CD4-positive, alpha-beta memory T cell (primary cell): ENCODE measurements at places on chromosomes 7 and 10. TPM values are rescaled to one million over a fixed set of nuclear protein-coding genes. Genes with fewer than 3 reads are reported as not detected.

DNA sequence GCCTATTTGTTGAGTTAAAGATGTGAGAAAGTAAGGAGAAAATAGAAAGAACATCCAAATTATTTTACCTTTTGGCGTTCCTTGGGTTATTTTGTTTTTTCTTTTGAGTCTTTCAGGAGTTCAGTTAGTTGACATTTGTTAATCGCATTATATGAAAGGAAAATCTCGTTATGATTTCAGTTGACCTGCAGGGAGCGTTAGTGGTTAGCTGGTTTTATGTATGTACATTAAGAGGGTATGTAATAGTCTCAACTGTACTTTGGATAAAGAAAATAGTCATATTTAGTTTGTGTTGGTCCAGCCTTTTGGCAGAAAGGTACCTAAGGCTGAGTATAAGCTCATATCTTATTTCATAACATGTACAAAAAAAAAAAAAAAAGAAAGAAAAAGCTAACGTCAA, 4.0 kb downstream of the BMPER start:
- H3K4me3 ChIP-seq: no peak overlapping the region
- peaks cover 15% of the 10 kb centered on the region for H3K27me3 ChIP-seq
- no peak for DNase-seq
- no peaks in the 10 kb centered on the region for H3K36me3 ChIP-seq
- H3K4me1 ChIP-seq: no peaks in the 10 kb centered on the region

DNA sequence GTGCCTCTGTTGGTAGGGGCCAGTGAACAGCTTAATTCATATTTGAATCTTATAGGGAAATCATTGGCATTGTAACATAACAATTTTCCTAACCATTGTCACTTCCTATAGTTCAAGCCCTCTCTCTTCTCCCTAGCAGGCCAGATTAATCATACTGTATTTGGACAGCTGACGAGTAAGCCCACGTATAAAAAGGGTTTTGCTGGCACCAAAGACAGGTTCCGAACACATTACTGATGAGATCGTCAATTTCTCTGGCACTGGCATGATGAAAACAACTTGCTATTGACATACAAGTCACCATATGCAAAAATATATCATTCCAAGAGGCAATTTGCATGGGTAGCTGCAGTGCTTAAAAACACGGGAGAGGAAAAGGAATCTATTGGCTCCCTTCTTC, 891.1 kb upstream of the AUTS2 start:
- no peak for DNase-seq
- no peak overlapping the region for H3K27ac ChIP-seq
- H3K4me1 ChIP-seq: no peaks in the 10 kb centered on the region

KAT6B gene
- total RNA-seq: 63.9 TPM

JAKMIP3 gene
- 0.36 TPM for total RNA-seq

DNA sequence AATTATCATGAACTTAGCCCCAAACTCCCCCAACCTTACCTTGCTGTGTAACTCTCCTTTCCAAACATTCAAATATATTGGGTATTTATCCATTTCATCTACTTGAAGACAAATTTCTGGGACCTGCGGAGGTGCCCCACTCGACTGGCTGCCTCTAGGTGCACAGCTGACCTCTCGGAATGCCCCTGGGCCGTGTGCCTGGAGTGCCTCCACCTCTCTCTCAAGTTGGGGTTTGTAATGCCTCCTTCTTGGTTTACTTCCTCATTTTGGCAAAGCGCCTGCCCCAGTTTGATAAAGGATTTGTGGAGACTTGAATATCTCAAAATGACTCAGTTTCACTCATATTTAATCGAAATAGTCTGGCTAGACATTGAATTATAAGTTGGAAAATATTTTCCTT, 16.6 kb downstream of the ZNF777 start:
- no peak overlapping the region for H3K27ac ChIP-seq
- no peak for DNase-seq
- H3K4me3 ChIP-seq: no peak overlapping the region
- H3K4me1 ChIP-seq: peaks cover 10% of the 10 kb centered on the region
- no peaks in the 10 kb centered on the region for H3K27me3 ChIP-seq

PON1 gene
- not detected for total RNA-seq

DGKI gene
- total RNA-seq: not detected

SLC26A5 gene
- total RNA-seq: not detected

NXPH1 gene
- total RNA-seq: not detected

DNA sequence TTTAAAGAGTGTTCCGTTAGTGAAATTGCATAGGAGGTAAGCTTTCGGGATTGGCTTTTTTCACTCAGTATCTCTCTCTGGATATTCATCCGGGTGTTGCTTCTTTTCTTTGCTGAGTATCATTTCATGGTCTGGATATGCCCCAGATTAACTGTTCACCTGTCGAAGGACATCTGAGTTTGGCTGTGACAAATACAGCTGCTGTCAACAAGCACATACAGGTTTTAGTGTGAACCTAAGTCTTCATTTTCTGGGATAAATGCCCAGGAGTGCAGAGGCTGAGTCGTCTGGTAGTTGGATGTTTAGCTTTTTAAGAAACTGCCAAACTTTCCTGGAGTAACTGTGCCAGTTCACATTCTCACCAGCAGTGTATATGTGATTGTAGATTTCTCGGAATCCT, 5.6 kb downstream of the DOCK1 start:
- DNase-seq: no peak
- no peaks in the 10 kb centered on the region for H3K4me1 ChIP-seq
- H3K27ac ChIP-seq: no peak overlapping the region
- H3K4me3 ChIP-seq: no peak overlapping the region
- no peaks in the 10 kb centered on the region for H3K36me3 ChIP-seq
- H3K27me3 ChIP-seq: no peaks in the 10 kb centered on the region

DPYSL4 gene
- total RNA-seq: 0.58 TPM

- DNase-seq: no peak
- H3K36me3 ChIP-seq: no peaks in the 10 kb centered on the region
- H3K27me3 ChIP-seq: no peaks in the 10 kb centered on the region
- no peak overlapping the region for H3K4me3 ChIP-seq
- no peaks in the 10 kb centered on the region for H3K4me1 ChIP-seq
Measured at GRCh38 chr10:98226508-98227144, 41.4 kb downstream of the LOXL4 start.

DNA sequence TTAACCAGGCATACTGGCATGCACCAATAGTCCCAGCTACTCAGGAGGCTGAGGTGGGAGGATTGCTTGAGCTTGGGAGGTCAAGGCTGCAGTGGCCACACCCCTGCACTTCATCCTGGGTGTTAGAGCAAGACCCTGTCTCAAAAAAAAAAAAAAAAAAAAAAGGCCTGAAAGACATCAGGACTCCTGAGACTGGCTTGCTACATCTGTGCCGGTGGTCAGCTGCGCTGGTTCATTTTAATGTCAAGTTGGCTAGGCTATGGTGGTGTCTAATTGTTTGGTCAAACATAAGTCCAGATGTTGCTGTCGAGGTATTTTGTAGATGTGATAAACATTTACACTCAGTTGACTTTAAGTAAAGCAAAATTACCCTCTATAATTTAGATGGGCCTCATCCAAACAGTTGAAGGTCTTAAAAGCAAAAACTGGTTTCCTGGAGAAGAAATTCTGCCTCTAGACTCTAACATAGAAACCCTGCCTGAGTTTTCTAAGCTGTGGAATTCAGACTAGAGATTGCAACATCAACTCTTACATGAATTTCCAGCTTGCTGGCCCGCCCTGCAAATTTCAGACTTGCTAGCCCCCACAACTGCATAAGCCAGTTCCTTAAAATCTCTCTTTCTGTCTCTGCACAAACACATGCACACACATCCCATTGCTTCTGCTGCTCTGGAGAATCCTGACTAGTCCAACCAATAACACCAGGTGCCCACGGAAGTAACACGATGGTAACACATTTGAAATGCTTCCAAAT, 18.2 kb downstream of the MYOF start:
- no peaks in the 10 kb centered on the region for H3K36me3 ChIP-seq
- H3K4me3 ChIP-seq: no peak overlapping the region
- no peak for DNase-seq
- H3K27me3 ChIP-seq: no peaks in the 10 kb centered on the region

- H3K27ac ChIP-seq: no peak within 1 kb of the TSS
- peaks cover 25% of the 10 kb centered on the region for H3K4me1 ChIP-seq
Measured at GRCh38 chr10:122461367-122461728, at the start of gene HTRA1. Gene HTRA1, plus strand, starts transcription at chr10:122461553. Its CDS starts 100 bp downstream, at chr10:122461653.

PSMC2 gene
- total RNA-seq: 69.3 TPM

- H3K36me3 ChIP-seq: no peaks in the 10 kb centered on the region
- H3K27me3 ChIP-seq: no peaks in the 10 kb centered on the region
- H3K27ac ChIP-seq: no peak overlapping the region
- DNase-seq: no peak
Measured at GRCh38 chr10:62619413-62619738, 185.1 kb upstream of the ADO start.

OIT3 gene
- total RNA-seq: not detected

- no peak overlapping the region for H3K4me3 ChIP-seq
- DNase-seq: no peak
- H3K4me1 ChIP-seq: no peaks in the 10 kb centered on the region
- H3K27ac ChIP-seq: no peak overlapping the region
- no peaks in the 10 kb centered on the region for H3K27me3 ChIP-seq
- peaks cover 32% of the 10 kb centered on the region for H3K36me3 ChIP-seq
Measured at GRCh38 chr10:100489396-100489795, 26.6 kb downstream of the WNT8B start.

DNA sequence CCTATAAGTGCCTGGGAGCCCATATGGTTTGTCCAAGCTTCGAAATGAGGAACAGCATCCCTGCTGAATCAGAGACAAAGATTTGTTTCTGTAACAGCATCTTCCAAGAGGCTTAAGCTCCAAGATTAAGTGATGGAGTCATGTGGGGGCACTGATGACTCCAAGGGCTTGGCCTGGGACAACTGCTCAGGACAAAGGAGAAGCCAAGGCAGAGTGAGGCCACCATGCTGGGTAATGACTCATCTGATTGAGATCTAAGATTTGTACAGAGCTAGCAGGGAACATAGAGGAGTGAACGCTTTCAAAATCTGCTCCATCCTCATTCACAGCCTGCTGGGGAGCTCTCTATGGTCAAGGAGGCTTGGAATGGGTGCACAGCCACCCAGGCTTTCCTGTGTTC, 49.3 kb downstream of the C10orf120 start:
- H3K36me3 ChIP-seq: no peaks in the 10 kb centered on the region
- no peaks in the 10 kb centered on the region for H3K27me3 ChIP-seq
- no peak for DNase-seq
- H3K4me3 ChIP-seq: no peak overlapping the region
- no peak overlapping the region for H3K27ac ChIP-seq

TAS2R41 gene
- total RNA-seq: 0.61 TPM

SPDYE16 gene
- total RNA-seq: 0.73 TPM

GRCh38 chr10:97631098-97631497, 2.2 kb downstream of the MORN4 start:
- peaks cover 10% of the 10 kb centered on the region for H3K4me1 ChIP-seq
- H3K27ac ChIP-seq: no peak overlapping the region
- H3K36me3 ChIP-seq: no peaks in the 10 kb centered on the region
- H3K4me3 ChIP-seq: no peak overlapping the region
- no peak for DNase-seq
- no peaks in the 10 kb centered on the region for H3K27me3 ChIP-seq

HOXA10 gene
- not detected for total RNA-seq

- H3K4me3 ChIP-seq: no peak overlapping the region
- no peaks in the 10 kb centered on the region for H3K36me3 ChIP-seq
- no peak overlapping the region for H3K27ac ChIP-seq
- H3K4me1 ChIP-seq: no peaks in the 10 kb centered on the region
- no peaks in the 10 kb centered on the region for H3K27me3 ChIP-seq
- no peak for DNase-seq
Measured at GRCh38 chr7:103594186-103594585, 148.2 kb upstream of the SLC26A5 start.

DNA sequence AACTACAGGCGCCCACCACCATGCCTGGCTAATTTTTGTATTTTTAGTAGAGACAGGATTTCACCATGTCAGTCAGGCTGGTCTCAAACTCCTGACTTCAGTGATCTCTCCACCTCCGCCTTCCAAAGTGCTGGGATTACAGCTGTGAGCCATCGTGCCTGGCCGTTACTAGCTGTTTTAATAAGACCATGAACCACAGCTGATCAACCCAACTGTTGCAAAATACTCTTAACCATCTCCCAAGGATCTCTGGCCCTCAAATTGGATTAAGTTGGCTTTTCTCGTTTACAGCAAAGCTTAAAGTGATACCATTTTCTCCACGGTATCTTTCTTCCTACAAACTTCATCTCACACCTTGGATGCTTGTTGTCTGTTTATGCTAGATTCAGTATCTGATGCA, 18.3 kb downstream of the ZFAND2A start:
- H3K4me3 ChIP-seq: no peak overlapping the region
- no peaks in the 10 kb centered on the region for H3K27me3 ChIP-seq
- H3K36me3 ChIP-seq: no peaks in the 10 kb centered on the region
- peaks cover 14% of the 10 kb centered on the region for H3K4me1 ChIP-seq
- H3K27ac ChIP-seq: no peak overlapping the region

CFAP69 gene
- not detected for total RNA-seq

NKX2-3 gene
- not detected for total RNA-seq

FAM24B gene
- 12.8 TPM for total RNA-seq

DNA sequence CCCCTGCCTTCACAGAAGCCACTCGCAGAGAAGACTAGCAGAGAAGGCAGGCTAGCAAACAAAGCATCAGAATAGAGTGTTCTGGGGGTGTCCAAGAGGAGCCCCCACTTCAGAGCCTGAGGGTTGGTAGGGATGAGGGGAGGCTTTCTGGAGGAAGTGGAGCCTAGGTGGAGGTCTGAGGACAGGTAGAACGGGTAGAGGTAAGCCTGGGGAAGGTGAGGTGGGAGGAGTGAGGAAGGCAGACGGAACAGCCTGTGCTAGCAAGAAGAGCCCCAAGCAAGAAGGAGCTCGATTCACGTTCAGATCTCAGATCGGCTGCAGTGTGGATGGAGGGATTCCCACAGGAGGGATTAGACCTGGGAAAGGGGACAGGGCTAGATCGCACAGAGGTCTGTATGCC, 66.0 kb upstream of the DUSP5 start:
- DNase-seq: no peak
- H3K27me3 ChIP-seq: no peaks in the 10 kb centered on the region
- no peak overlapping the region for H3K4me3 ChIP-seq
- H3K27ac ChIP-seq: no peak overlapping the region
- H3K36me3 ChIP-seq: no peaks in the 10 kb centered on the region
- H3K4me1 ChIP-seq: peaks cover 4% of the 10 kb centered on the region

GRCh38 chr7:85224171-85224570, 37.3 kb upstream of the SEMA3D start:
- no peak overlapping the region for H3K27ac ChIP-seq
- H3K4me3 ChIP-seq: no peak overlapping the region
- no peak for DNase-seq
- no peaks in the 10 kb centered on the region for H3K27me3 ChIP-seq

GRCh38 chr10:14580671-14581332, 193.9 kb downstream of the FAM107B start:
- no peak overlapping the region for H3K27ac ChIP-seq
- no peak for DNase-seq
- H3K27me3 ChIP-seq: no peaks in the 10 kb centered on the region
- no peaks in the 10 kb centered on the region for H3K36me3 ChIP-seq

LIPM gene
- total RNA-seq: not detected

GRCh38 chr7:16881844-16882243, at the start of gene AGR3:
Gene AGR3, minus strand, starts transcription at chr7:16881983. Its CDS starts 3,365 bp downstream, at chr7:16878618.
- H3K4me1 ChIP-seq: no peaks in the 10 kb centered on the region
- H3K36me3 ChIP-seq: no peaks in the 10 kb centered on the region
- H3K27ac ChIP-seq: no peak within 1 kb of the TSS
- DNase-seq: no peak

- H3K36me3 ChIP-seq: no peaks in the 10 kb centered on the region
- no peak for DNase-seq
- H3K27me3 ChIP-seq: no peaks in the 10 kb centered on the region
Measured at GRCh38 chr10:102300278-102300843, 55.0 kb downstream of the GBF1 start.
